Left hindlimb (tissue), 1 donor: ENCODE measurements at places on chromosomes 3 and 15.
A peak's percentile ranks its signal among the peaks of the same experiment; 100 is the strongest.

- no peak for DNase-seq
These were observed 185.9 kb upstream of the GBE1 start for GRCh38 chr3:81947359-81947758.

- no peak for DNase-seq
These were observed 632.0 kb downstream of the NSUN3 start for GRCh38 chr3:94694894-94695293.

- DNase-seq = no peak
These were observed 9.1 kb upstream of the NEK10 start for GRCh38 chr3:27378331-27378730.

DNA sequence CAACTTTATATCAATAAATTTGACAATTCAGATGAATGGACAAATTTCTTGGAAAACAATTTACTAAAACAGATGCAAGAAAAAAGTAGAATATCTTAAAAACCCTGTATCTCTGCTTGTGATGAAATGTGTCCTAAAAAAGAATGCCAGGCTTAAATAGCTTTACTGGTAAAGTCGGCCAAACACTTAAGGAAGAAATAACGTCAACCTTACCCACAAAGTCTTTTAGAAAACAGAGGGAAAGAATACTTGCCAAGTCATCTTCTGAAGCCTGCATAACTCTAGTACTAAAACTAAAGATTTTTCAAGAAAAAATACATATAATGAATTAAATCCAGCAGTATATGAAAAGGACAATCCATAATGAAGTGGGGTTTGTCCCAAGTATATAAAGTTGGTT is 111.1 kb downstream of the RASA2 start:
- no peak for DNase-seq

- no peak for DNase-seq
These were observed 980.3 kb downstream of the CADM2 start for GRCh38 chr3:85939074-85939482.

- DNase-seq = no peak
These were observed 22.5 kb downstream of the DMXL2 start for GRCh38 chr15:51600114-51600513.

DNA sequence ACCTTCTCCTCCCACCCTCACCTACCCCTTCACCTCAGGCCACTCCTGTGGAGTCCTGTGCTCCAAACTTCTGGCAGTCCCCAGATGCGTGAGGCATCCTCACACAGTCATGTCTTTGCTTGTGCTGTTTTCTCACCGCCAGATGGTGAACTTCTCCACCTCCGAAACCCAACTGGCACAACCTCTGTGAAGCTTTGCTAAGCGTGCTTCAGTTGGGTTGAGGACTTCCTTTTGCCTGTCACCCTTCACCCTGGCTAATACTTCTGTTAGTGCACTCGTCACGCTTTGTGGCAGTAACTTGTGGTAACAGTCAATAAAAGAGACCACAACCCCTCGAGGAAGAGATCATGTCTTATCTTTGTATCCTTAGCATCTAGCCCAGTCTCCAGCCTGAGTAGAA is 42.0 kb upstream of the SKOR1 start:
- no peak for DNase-seq

- DNase-seq = no peak
These were observed 1004.3 kb upstream of the SEMA6D start for GRCh38 chr15:46713045-46713444.

DNA sequence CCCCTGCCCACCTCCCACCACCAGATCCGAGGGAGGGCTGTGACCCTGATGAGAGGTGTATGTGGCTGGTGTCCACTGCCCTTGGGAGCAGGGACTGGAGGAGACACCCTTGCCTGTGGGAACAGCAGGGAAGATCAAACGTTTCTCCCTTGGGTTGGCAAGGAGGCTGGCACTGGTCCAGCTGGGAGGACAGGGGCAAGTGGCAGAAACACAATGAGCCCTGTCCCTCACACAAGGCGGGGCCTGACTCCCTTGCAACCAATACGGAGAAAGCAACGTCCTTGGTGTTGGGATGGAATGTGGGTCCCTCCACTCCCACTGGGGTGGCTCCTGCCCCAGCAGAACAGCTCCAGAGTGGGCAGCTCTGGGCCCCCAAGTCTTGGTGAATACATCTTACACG is 5.2 kb downstream of the HYAL2 start:
- peak; percentile 38 for DNase-seq

- no peak for DNase-seq
These were observed 10.3 kb downstream of the RHOV start for GRCh38 chr15:40863660-40864270.

DNA sequence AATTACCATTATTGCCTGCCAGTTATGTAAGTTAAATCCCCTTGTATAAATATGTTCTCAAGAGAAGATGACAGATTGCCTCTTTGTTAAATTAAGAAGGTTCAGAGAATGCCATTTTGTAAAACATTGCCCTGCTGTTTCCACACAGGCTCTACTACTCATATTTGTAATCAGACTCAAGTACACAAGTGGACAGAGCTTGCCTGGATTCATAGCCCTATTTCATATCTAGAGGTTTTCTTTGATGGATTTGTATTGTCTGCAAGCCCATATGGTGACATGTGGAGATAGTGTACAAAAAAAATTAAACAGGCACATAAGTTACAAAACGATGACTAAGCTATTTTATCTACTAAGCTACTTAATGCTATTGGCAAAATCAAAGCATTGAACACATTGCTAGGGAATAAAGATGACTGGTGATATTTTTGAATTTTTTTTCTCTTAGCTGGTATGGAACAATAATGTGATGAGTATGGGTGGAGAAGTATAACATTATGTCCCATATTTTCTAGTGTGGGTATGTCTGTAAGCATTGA is 1286.6 kb upstream of the ALCAM start:
- no peak for DNase-seq

GRCh38 chr3:146449076-146449475 is 20.3 kb downstream of the PLSCR2 start:
- DNase-seq = no peak
